NCI-H1930 (cell line): ENCODE measurements at places on chromosomes 7 and 10.
A peak's percentile ranks its signal among the peaks of the same experiment; 100 is the strongest.

- DNase-seq = no peak
These were observed 147.6 kb upstream of the CSTF2T start for GRCh38 chr10:51846856-51847506.

GRCh38 chr7:45065031-45065995 is 23.5 kb downstream of the NACAD start:
- no peak for DNase-seq

DNA sequence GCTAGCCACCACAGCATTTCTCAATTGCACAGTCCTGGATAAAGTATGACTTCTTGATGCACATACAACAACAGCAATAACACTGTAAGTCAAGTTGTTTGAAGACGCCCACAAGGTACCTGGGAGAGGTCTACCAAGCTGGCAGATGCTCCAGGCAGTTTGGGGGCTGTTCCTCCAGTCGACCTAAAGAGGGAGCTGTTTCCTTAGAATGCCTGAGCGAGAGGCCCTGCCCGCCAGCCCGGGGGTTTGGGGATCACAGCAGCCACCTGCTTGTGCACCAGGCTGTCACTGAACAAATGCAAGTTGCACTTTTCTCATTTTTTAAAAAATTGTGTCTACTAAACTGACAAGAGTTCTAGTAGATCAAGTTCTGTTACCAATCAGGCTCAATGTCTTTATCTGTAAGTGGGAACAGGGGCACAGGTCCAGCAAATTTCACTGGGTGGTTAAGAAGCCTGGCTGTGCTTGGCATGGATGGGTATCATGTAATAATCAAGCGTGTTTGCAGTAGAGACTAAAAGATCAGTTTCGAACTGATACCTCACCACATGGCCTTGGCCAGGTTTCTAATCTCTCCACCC is 193.8 kb upstream of the ADO start:
- peak; percentile 28 for DNase-seq

DNA sequence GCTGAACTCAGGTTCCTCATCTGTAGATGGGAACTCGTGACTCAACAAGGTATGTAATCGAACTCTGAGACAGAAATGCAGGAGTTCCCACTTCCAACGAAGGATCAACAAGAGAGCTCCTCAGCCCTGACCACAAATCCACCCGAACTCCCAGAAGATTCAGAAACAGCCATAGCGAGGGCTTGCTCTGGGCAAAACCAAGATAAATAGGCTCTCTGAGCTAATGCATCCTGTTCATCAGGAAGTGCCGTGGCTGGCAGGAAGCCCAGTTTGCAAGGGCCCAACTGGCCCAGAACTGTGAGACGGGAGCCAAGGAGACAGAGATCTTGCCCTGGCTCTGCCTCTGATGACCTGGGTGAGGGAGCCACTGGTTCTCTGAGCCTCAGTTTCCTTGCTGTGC is 141.7 kb upstream of the PFKP start:
- no peak for DNase-seq

DNA sequence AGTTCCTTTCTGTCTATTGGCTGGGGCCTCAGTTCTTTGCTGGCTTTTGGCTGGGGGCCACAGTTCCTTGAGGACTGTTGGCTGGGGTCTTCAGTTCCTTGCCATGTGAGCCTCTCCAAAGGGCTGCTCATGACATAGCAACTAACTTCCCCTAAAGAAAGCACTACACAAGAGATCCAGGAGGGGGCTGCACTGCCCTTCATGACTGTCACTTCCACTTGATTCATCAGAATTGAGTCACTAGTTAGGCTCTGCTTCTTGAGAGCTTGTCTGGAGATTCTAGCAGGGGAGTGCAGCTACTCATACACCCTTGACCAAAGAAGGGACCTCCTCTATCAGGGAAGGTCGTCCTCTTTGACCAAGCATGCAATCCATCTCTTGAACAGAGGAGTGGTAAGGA is 38.0 kb upstream of the MKX start:
- no peak for DNase-seq
